ENCODE measurements at places on chromosomes 12 and 14.
A peak's percentile ranks its signal among the peaks of the same experiment; 100 is the strongest.

DNA sequence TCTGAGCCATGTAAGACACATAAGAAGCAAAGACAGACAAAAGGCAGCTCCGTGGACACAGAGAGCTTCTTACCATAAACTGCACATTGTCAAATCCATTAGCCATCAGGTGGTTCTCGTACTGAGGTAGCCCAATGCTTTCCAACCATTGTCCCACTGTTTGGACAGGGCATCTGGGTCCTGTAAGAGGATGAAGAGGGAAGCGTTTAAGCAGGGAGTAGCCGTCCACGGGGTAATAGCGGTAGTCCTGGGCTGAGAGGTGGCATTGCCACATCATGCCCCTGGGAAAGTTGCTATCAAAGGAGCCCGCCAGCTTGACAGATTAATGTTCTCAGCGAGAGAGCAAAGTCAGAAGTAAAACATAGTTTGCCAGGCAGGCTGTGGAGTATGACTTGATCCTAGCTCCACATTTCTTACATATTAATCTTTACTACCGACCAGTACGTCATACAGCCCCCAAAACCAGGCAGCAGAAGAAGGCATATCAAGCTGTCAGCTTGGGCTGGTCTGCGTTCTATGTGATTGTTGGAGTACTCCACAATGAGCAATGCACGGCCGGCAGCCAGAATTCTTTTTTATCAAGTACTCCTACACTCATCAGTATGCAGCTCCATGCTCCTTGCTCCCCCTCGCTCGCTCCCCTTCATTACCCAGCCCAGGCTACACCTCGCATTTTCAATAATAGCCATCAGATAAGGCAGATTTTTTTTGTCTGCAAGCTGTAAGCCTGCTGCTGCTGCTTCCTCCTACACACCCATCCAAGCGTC, 493.2 kb upstream of the GARIN6 start:
- no peak for DNase-seq

- DNase-seq, result no peak
Observed at GRCh38 chr14:34766606-34767005, 52.2 kb upstream of the CFL2 start.

DNA sequence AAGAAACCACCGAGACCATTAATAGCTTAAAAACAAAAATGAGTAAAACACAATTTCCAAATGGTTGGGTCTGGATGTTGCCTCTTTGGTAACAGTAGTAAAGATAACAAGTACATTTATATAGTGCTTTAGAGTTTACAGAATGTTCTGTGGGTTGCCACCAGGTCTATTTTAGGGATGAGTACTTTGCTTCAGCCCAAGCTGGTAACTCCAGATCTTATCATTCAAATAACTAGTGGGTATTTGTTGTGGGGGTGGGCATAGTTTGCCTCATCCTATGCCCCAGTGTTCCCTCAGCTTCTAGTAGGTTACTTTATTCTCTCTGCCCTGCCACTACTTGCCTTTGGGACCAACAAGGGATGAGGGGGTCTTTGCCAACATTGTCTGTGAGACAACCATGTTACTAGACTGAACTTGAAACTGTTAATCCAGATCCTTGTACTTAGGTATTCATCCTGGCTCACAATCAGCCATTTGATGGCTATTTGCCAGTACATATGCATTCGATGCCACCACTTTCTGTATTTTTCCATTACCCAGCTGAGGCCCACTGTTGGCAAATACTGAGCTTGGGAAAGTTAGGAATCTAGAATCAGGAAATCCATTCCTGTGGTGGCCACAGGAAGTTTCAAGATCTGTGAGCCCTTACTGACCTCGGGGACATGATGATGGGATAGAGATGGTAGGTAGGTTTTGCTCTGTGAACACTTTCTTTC, 17.6 kb upstream of the AKAP6 start:
- no peak for DNase-seq

DNA sequence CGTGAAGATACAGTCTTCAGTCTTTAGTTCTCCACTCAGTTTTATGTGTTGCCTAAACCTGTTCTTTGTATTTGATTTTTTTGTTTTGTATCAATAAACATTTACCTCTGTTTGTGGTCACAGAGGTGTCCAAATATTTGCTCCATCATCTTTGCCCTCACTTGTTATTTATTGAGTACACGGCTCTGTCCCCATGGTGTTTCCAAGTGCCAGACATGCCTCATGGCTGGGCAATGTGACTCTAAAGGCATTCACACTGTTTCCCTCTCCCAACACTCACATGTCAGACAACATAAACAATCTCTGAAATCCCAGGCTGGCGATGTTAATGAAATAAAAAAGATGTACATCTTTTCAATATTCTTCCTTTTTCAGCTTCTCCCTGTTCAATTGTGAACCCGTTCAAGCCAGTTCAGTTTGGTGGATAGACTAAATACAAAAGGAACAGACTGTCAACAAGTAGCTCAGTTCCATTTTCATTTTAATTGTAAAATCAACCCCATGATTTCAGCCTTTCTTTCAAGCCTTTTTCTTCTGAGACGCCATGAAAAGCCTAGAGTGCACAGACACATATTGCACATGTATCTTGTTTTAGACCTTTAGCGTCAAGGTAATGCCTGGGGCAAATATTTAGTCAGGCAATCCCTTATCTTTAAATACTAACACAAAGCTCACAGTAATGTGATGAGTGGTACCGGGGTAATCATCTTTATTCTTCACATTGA, 680.7 kb downstream of the GALC start:
- DNase-seq, result no peak

DNA sequence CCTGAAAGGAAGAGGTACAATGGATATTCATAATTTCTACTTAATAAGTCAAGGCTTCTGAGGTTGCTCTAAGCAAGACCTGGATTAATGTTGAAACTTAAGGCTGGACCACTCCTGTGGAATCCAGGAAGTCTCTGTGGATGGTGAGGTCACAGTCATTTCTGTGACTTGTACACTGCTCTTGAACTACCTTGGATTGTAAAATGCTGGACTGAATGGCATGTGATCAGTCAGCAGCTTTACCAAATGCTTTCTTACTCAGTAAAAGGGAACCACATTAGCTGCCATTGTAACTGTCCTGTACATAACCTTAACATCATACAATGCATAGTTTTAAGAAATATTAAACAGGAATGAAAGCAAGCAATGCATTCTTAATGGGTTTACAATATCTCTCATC, 182.9 kb downstream of the NOVA1 start:
- no peak for DNase-seq

DNA sequence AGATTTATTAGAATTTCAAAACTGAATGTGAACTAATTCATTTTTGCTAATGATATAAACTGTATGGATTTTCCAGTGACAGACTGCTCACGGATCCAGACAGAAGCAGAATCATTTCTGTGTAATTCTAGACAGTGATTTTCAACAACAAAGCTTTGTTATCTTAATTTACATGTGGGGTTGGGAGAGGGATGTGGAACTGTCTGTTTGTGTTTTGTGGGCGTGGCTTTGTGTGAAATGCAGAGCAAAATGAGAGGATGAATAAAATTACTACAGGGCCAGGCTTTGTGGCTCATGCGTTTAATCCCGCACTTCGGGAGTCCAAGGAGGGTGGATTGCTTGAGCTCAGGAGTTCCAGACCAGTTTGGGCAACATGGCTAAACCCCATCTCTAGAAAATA, 834.7 kb downstream of the GALC start:
- no peak for DNase-seq

DNA sequence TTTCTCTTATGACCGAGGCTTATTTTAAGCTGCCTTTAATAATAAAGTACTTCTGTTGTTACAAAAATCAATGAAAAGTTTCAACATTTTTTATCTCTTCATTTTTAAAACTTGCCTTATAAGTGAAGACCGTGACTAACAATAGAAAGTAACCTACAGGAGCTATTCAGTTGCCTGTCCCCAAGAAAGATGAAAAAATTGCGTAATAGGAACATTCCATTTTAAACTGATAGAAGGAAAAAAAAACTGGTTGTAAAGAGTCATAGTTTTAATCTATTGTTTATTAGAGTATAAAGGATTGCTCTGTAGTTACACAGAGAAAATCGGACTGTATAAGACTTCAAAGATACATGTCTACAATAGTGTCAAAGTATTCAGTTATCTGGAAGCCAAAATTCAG, 83.3 kb downstream of the DAAM1 start:
- DNase-seq, result no peak

DNA sequence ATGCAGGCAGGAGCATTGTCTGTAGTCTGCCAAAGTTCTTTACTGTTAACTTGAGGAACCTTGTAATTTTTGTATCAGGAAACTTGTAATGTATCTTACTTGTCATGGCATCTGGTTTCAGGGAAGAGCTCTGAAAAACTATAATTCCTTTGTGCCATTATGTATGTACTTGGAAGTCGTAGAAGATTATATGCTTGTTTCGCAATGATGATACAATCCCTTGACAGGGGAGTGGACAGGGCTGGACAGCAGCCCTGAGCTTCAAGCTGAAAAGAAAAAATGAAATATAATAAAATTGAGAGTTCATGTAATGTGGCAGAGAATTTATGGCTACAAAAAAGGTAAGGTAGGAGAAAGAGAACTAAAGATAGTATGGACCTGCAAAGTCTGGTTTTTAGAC, 7.4 kb upstream of the DLGAP5 start:
- no peak for DNase-seq

- DNase-seq, result no peak
Observed at GRCh38 chr12:111758120-111758561, 8.6 kb upstream of the ALDH2 start.

DNA sequence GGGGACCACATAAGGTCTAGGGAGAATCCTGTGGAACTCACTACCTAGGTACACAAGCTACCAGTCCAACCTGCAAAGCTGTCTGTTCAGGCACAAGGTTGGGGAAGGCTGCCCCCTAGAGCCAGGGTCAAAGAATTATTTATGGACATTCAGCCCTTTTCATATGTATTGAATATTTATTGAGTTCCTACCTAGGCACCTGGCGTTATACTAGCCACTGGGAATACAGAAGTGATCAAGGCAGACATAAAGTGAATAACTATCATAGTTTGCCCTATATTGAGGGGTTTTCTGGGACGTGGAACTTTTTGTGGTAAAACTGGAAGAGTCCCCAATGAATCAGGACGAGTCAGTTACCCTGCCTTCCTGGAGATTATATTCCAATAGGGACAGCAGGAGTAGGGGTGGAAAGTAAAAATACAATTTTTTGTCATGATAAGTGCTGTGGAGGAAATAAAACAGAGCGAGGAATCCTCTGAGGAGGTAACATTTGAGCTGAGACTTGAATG, 5.8 kb upstream of the SLC48A1 start:
- peak; percentile 60 for DNase-seq

DNA sequence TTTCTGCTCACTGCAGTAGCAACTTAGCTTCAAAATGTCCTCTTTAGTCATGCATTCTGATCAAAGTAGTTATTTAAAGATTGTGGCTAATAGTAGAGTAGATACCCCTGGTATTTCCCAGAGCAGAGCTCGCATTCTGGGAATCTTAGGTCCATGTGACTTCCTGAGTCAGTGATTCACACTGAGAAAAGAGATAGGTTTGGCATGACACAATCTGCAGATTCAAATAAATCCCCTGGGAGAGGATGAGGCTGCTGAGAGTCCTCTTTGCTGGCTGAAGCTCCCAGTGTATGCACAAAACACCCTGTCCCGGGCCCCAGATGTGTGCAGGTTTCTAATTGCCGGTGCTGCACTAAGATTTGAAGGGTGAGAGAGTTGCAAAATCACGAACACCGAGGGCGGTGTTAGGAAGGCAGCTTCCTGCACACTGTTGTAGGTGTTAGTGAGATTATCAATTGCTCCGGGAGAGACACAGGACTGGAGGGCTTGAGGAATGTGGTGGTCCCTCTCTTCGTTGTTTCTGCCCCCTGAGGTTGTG, 233.2 kb downstream of the NRXN3 start:
- no peak for DNase-seq

GRCh38 chr12:62123721-62124203, 136.4 kb upstream of the USP15 start:
- peak; percentile 4 for DNase-seq

- DNase-seq, result no peak
Observed at GRCh38 chr12:120783197-120783596, 57.6 kb downstream of the ACADS start.

DNA sequence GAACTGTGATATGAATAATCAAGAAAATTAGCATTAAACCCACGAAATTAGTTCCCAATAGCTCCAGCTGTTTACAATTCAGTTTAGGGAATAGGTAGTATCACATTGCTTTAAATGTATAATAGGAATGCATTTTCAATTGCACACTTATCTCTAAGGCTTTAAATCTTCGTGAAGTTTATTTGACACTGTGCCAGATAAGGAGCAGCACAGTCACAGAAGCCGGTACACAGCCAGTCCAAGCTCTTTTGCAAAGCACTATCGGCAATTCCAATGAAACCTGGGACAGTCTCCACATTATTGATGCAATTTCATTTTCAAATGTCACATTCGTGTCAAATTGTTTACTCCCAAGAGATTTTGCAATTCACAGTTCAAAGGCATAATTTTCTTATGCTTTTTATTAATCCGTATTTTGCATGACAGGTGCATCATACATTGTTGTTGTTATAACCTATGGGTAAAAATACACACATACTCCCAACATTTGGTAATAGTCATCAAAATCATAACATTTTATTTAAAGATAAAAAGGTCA, 602.8 kb downstream of the RPS29 start:
- no peak for DNase-seq

DNA sequence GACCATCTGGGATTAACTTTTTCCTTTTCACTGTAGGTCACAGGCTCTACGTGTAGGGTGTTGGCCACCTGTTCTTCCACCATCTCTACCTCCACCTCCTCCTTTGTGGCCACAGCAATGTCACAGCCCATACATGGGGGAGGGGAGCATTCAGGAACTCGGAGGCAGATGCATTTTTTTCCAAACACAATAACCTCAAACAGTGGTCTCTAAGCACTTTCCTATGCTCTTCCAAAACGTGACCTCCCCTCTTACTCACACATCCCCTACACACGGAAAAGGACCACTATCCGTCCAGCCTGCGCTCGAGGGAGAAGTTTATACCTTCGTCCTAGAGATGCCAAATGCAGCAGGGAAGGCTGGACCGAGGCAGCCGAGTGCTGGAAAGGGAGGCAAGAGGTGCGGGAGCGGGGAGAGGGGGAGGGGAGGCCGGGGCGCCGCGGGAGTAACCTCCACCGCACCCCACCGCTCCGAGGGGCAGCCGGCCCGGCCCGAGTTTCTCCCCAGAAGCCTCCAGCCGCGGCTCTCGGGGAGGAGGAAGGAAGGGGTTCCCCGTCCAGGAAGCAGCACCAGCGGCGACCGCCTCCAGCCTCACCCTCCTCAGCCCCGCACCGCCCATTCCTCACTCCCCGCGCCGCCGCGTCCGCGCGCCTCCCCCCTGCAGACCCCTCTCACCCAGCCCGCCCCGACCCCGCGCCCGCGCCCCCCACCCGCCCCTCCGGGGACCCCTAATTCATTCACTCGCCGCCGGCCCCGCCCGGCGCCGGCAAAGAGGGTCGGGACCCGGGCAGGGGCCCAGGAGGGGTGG, 594 bp downstream of the KRAS start:
- peak; percentile 26 for DNase-seq

GRCh38 chr12:114420944-114421335, 15.0 kb upstream of the TBX5 start:
- no peak for DNase-seq

GRCh38 chr12:62651138-62651537, 184.5 kb downstream of the MON2 start:
- no peak for DNase-seq

Measured in stimulated activated CD8-positive, alpha-beta memory T cell treated with anti-CD3 and anti-CD28 coated beads, Interleukin-4, amount 100 ng/mL, for 24 hours (primary cell).